ENCODE measurements at places on chromosomes 5 and 9.

- DNase-seq, result no peak
These were observed 778 bp downstream of the TRIM41 start for GRCh38 chr5:181223729-181224389.

GRCh38 chr5:131644822-131645221, 9.8 kb upstream of the RAPGEF6 start:
- DNase-seq, result no peak

GRCh38 chr9:18526685-18527084, 52.7 kb downstream of the ADAMTSL1 start:
- DNase-seq, result no peak

DNA sequence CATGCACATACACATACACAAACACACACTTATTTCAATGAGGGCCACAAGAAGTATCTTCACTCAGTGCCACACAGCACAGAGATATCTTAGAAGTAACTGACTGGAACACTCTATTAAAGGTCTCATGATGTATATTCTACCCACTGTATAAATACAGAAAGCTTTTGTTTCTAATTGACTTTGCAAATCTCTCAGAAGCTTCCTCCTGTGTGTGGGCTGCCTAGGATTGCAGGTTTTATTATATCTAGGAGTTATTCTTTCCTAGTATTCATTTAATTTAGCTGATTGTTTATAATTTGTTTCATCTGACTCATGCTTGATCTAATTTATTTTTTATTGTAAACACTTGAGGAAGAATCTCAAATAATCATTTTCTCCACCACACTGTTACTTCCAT, 262.4 kb upstream of the ACTBL2 start:
- DNase-seq, result no peak

- no peak for DNase-seq
These were observed 134.5 kb downstream of the SIL1 start for GRCh38 chr5:139063664-139064054.

DNA sequence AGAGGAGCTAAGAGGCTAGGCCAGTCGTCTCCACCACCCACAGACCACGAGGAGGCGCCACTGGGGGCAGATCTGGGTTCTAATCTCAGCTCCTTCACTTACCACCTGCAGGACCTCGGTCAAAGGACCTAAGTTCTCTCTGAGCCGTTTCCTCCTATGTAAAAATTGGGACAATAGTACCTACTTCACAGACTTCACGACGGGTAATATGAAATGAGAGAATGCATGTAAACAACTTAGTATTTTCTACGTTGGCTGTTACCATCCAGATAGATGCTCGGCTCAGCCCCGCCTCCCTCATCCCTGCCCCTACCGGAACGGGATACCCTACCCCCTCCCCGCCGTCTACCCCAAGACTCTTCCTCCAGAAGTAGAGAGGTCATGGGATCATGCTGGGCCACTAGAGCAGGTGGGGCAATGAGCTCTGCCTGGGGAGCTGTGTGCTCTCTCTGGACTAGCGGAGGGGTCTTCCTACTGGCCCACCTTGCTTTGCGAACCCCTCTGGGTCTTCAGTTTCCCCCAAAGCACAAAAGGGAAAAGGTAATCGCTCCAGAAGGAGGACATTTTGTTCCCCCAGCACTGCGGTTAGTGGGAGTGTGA, 541 bp downstream of the GNPDA1 start:
- DNase-seq, result peak; percentile 54

GRCh38 chr5:132484391-132484725, 6.2 kb downstream of the IRF1 start:
- no peak for DNase-seq

DNA sequence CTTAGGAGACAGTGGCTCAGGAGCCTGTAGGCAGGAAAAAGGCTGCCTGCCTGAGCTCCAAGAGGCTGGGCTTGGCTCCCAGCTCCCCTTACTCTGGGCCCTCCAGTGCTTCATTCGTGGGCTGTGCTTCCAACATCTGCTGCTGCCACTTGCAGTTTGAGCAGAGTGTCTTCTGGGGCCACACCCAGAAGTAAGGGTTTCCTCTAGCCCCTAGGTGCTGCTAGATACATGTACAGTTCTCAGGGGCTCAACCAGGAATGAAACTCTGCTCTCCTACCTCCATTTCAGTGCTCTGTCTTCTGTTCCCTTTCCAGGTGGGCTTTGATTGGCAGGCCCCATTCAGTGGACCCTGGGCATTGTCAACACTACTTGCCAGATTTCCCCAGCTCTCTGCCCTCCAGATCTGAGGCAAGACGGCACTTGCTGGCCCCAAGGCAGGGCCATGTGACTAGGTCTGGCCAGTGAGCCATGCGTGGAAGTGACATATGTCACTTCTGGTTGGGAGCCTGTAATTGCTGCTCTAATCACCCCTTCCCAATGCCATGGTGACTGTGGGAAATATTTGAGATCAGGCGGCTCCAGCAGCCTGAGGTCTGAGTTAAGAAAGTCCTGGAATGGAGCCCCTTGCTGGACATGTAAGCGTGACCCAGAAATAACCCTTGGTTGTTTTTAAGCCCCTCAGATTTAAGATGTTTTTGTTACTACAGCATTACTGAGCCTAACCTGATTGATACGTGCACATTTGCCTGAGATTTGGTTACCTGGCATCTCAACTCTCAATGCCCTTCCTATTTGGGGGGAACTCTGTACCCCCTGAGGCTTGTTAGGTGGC, 9.4 kb upstream of the BOD1 start:
- DNase-seq, result no peak

- DNase-seq, result peak; percentile 58
These were observed at the start of gene MCIDAS for GRCh38 chr5:55226934-55227663. Gene MCIDAS (minus strand): TSS chr5:55227315. CDS start chr5:55227138, 177 bp downstream.

- DNase-seq, result no peak
These were observed 136.2 kb downstream of the TARS1 start for GRCh38 chr5:33576726-33577590.

DNA sequence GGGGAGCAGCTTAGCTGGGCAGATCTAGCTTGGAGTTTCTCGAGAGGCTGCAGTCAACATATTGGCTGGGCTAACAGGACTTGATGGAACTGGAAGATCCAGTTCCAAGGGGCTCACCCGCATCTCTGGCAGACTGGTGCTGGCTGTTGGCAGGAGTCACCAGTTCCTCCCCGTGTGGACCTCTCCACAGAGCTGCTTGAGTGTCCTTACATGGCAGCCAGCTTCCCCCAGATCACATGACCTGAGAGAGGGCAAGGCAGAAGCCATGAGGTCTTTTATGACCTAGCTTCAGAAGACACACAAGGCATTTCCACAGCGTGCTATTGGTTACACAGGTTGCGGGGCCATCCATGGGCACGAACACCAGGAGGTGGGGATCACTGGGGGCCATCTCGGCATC, 26.4 kb upstream of the RXRA start:
- no peak for DNase-seq

DNA sequence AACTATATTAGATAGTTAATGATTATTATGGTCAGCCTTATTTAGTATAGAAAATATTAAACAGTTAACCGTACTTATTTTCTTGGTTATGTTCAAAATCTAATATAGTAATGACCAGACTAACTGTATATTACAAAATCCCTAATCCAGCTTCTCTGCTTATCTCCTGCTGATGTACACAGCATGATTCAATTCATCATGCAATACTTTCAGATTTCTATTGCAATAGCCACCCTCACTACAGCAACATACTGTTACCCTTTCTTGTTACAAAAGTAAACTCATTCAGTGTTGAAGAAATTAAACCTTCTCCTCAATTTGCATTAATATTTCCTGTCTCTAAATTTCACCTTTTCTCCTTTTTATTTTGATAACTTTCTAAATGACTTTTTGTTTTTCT, 1375.0 kb upstream of the NUDT12 start:
- no peak for DNase-seq

- DNase-seq, result no peak
These were observed 1353.4 kb upstream of the WWC1 start for GRCh38 chr5:166938071-166938470.

- no peak for DNase-seq
These were observed 13.5 kb downstream of the FBP1 start for GRCh38 chr9:94625835-94626234.

DNA sequence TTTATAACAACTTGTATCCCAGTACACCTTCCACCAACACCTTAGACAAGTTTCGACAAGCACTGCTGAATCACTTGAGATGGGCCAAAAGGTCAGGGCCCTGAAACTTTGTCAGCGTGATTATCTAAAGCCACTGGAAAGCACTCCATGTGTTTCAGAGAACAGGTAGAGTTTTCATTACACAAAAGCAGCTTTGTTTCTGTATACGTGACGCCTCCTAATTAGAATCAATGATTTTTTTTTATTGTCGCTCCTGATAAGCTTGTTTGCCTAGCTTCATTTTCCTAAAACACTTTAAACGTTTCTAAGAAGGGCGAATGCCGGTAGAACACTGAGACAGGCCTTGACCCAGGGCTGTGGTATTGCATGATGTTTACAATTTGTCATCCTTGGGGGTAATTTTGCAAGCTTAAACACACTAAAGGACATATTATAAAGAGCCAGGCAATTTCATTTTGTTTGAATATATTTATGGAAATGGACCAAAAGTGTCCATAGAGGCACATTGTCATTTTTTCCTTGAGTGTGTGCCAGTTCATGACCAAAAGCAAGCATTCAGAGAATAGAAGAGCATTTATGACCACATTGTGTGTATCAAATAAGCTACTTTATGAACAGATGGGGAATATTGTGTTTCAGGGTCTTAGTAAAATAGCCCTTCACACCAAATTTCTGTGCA, 193.6 kb downstream of the GLIS3 start:
- DNase-seq, result no peak

GRCh38 chr5:179762079-179762780, 29.6 kb downstream of the MAML1 start:
- DNase-seq, result no peak

GRCh38 chr9:80144856-80145255, 573.1 kb downstream of the TLE4 start:
- no peak for DNase-seq

GRCh38 chr9:21443849-21444625, 3.8 kb downstream of the IFNA1 start:
- DNase-seq, result no peak

- DNase-seq, result no peak
These were observed 341.0 kb upstream of the CD180 start for GRCh38 chr5:67537439-67538148.

GRCh38 chr9:136303066-136303824, 649 bp downstream of the CCDC187 start:
- DNase-seq, result no peak

DNA sequence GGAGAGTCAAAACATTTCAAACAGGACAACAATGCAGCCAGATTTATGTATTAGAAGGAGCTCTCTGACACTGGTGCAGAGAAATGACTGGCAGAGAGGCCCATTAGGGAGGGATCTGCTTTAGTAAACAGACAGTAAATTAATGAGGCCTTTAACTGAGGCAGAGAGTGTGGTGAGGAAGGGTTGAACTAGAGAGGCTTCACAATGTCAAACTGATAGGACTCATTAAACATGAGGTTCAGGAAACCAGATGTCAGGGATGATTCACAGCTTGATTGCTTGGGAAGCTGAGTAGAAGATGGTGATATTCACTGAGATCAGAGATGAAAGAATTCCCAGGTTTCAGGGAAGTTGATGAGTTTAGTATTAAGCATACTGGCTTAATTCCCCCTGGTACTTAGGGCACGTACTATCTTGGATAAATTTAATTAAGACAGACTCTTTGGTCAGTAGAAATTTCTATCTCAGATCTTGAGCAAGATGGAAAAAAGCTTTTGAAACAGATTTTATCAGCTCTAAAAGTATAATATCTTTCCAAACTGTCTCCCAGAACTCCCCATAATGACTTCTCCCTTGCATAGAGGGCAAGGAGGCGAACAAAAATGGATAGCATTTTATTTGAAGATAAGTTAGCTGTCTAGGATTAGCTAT, 8.6 kb upstream of the MUSK start:
- no peak for DNase-seq

DNA sequence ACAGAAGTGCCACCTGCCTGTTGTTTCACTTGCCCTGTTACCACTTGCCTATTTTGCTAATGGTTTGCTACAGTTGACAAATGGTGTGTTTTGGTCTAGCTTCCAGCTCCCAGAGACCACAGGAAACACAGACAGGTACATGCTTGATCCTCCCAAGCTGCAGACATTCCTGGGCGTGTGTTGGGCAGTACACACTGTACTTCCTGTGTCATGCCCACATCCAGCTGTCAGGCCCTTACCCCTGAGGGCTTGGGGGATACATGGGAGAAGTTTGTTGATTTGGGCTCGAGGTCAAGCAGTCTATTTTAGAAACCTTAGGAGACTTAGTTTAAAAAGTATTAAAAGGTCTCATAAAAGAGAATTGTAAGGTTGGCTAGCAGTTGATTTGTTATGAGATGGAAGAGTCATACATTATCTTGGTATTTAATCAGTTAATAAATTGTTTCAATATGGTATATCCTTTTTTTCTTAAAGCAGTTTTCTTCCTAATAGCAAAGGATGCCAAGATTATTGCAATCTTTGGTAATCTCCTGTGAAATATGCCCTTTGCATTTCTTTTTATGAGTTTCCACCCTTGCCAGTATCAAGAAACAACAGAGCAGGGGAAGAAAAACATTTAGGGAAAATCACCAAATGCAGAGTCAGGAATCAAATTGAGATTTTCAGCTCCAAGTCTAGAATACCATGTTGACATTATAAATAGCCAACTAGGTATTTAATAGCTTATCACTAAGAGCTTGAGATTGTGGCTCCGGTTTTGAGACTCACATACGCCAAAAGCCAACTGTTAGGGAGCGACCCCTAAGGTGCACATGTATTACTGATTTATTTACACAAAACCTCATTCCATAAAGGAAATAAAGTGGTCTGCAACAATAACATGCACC, 52.3 kb upstream of the CD180 start:
- no peak for DNase-seq

DNA sequence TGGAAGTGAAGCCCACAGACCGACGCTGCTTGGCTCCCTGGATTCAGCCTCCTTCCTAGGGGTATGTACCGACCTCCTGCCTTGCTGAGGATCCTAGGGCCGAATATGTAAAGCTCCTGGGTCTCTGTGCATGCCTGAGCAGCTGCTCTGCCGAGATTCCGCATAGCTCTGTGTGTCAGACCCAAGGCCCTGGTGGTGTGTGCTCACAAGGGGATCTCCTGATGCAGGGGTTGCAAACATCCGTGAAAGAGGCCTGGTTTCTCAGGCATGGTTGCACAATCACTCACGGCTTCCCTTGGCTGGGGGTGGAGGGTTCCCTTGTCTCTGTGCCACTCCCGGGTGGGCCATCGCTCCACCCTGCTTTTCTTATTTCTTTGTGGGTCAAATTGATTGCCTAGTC, 19.9 kb upstream of the SVEP1 start:
- DNase-seq, result no peak

DNA sequence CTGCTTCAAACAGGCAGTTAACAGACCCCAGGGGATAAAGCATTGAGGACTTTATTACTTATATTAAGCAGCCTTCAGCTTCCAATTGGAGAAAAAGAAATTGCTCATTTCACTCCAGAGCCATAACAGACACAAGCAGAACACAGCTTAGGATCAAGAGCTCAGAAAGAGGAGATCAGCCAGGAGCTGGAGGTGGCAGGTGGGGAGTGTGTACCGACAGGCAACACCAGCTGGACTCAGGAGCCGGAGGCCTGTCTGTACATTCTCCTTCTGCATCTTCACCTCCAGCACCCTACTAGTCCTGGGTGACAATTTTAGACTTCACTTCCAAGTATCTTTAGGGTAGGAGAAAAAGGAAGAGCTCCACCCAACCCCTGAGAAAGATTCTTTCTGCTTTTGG, 35.8 kb downstream of the NRG2 start:
- DNase-seq, result no peak

Data from stimulated activated CD4-positive, alpha-beta T cell treated with anti-CD3 and anti-CD28 coated beads, TNF-alpha, amount 100 ng/mL, for 48 hours (primary cell).